ENCODE measurements at places on chromosomes 7 and 10.

GRCh38 chr10:63865210-63865609 lies 344.0 kb downstream of the REEP3 start:
- DNase-seq: no peak

- no peak for DNase-seq
Observed at GRCh38 chr10:71351628-71352319, 32.7 kb downstream of the SLC29A3 start.

- DNase-seq: no peak
Observed at GRCh38 chr7:26636808-26637207, 227.6 kb downstream of the SKAP2 start.

DNA sequence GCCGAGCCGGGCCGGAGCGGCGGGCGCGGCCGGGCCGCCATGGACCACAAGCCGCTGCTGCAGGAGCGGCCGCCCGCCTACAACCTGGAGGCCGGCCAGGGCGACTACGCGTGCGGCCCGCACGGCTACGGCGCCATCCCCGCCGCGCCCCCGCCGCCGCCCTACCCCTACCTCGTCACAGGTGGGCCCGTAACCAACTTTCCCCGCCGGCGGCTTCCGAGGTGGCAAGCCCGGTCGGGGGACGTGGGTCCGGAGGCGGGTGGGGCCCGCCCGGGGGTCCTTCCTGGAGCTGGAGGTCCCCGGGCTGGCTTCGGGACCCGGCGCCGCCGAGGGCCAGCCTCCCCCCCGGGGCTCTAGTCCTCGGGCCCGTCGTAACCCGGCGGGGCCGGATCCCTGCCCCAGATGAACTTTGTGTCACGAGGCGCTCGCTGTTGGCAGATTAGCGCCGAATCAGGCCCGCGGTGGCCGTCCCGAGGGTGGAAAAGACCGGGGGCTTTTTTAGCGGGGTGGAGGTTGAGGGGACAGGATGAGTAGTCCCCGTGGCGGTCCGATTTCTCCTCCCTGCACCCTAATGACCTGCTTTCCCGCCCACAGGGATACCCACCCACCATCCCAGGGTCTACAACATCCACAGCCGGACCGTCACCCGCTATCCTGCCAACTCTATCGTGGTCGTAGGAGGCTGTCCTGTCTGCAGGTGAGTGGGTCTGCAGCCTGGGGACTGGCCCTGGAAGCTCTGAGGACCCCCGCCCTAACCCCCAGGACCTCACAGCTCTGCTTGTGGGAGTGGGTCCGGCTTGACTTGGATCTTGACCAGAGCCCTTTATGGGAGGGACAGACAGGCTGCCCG lies 496 bp downstream of the BRI3 start:
- DNase-seq: no peak

GRCh38 chr7:114008696-114009095 lies 89.9 kb upstream of the PPP1R3A start:
- DNase-seq: no peak
